HepG2 (cell line): ENCODE measurements at places on chromosomes 1 and 21. TPM values are rescaled to one million over a fixed set of nuclear protein-coding genes. Genes with fewer than 3 reads are reported as not detected.

LDLRAD1 gene
- polyA plus RNA-seq, result 13.5 and 14.0 TPM in 2 replicates

KANK4 gene
- polyA plus RNA-seq, result 10.9 and 16.1 TPM in 2 replicates

DNA sequence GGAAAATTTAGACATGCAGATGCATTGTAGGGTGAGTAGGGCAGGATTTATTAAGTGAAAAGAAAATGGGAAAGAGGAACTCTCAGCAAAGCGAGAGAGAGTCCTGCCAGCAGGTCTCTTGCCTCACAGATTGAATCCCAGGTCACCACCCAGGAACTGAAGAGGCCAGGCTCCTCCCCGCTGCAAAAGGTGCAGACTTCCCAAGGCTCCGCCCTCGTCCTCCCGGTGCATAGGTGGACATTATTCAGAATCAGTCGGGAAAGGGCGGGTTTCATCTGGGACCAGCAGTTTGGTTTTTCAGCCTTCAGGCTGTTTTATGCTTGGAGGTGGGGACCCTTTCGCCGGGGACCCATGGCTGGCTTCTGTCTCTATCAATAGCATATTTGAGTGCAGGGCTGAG, 41.6 kb upstream of the APP start:
- DNase-seq, result no peak

DNA sequence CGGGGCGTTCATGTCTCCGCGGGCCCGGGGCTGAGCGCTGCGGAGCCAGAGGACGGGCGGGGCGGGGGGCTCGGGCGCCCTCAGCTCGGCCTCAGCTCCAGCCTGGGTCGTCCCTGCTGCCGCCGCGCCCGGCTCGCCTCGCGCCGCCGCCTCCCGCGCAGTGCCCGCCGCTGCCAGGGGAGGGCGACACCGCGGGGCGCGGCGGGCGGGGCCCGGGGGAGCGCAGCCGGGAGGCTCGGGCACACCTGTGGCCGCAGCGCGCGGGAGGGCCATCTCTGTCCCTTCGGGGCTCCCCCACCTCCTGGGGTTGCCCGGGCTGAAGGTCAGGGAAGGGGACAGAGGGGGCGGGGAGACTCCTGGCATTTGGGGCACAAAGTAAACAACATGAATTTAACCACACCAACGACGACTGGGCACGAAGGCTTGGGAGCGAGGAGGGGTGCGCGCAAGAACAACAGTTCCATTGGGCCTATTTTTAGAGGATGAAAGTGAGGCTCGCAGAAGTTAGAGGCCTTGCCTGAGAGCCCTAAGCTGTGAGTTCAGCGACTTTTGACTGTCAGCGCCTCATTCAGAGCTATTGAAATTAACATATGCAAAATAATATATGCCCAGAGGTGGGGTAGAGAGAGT, at the start of gene FAM131C:
FAM131C (minus strand) TSS at position 162 of the 630 bp plus-strand sequence. CDS start 209 bp downstream, outside the sequence.
- no peak for DNase-seq

NPR1 gene
- polyA plus RNA-seq, result not detected in 2 replicates

GRCh38 chr1:7719468-7720094, 51.5 kb upstream of the VAMP3 start:
- DNase-seq, result no peak

GBP4 gene
- not detected in 2 replicates for polyA plus RNA-seq

NOS1AP gene
- 1.9 and 2.0 TPM in 2 replicates for polyA plus RNA-seq

HAO2 gene
- polyA plus RNA-seq, result 0.05 and 0.08 TPM in 2 replicates

ZBTB18 gene
- 4.3 and 4.4 TPM in 2 replicates for polyA plus RNA-seq

- DNase-seq, result no peak
Measured at GRCh38 chr1:179366093-179366800, 476 bp downstream of the AXDND1 start.

TEX38 gene
- 0.07 and 0.18 TPM in 2 replicates for polyA plus RNA-seq

- DNase-seq, result no peak
Measured at GRCh38 chr1:47972864-47973432, 24.2 kb downstream of the TRABD2B start.

DNA sequence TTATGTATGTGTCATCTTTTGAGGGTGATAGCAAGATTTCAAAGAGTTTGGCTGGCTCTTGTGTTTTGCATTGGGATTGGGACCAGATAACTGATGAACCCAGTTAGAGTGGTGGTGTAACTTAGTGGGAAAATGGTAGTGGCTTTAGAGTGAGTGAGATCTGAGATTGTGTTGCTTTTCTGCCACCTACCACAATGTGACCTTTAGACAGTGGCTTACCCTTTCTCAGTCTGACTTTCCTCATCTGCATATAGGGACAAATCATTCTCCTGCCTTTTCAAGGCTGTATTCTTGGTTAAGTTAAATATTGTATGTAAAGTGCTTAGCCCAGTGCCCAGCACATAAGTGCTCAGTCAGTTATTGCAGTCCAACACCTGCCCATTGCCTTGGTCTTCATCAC, 31.3 kb downstream of the CENPF start:
- DNase-seq, result no peak

DNA sequence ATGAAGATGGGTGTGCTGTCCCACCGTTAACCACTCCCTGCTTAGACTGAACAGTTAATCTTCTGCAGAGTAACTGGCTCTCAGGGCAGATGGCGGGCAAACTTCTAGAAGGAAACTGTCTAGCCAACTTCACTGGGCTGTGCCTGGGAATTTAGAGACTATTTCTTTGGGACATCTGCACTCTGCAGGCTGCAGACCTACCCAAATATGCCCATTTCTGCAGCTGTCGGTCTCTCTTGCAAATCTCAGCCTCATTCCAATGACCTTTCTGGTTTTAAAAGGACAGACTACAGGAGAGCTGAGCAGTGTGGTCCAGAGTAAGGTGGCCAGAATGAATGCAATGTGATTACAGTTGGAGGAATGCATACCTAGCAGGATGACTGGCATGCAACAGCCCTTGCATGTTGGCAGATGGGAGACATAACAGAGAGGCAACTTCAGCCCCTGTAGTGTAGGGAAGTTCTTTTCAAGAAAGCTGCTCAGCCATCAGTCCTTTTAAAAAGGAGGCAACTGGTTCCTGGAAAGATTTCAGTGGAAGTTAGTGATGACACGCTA, 26.3 kb upstream of the IL20 start:
- no peak for DNase-seq

THEM5 gene
- not detected in 2 replicates for polyA plus RNA-seq

HSPB7 gene
- 0.10 and 0.20 TPM in 2 replicates for polyA plus RNA-seq

GRCh38 chr1:214067397-214067796, 79.6 kb downstream of the PROX1 start:
- no peak for DNase-seq

IFI44 gene
- polyA plus RNA-seq, result not detected in 2 replicates

OLFML3 gene
- polyA plus RNA-seq, result 1.4 and 2.0 TPM in 2 replicates

DNA sequence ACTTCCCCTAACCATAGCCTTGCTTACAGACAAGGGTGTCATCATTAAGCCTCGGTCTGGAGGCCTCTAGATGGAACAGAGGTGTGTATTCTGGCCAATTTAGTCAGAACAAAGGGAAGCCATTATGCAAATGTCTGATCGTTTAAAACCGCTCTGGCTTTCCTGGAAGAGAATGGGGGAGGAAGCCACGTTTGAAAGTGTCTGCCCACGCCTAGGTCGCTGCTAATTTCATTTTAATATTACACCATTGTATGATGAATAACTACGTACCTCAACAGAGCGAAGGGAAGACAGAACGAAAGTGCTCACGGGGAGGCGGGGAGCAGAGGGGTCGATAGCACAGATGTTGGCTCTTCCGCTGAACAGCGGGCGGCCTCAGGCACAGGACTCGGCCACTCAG, 41.1 kb upstream of the CSF3R start:
- DNase-seq, result no peak

DEGS1 gene
- polyA plus RNA-seq, result 27.8 and 35.9 TPM in 2 replicates

GRCh38 chr1:167439301-167439988, 78.9 kb downstream of the CD247 start:
- DNase-seq, result peak; percentile 20

DNA sequence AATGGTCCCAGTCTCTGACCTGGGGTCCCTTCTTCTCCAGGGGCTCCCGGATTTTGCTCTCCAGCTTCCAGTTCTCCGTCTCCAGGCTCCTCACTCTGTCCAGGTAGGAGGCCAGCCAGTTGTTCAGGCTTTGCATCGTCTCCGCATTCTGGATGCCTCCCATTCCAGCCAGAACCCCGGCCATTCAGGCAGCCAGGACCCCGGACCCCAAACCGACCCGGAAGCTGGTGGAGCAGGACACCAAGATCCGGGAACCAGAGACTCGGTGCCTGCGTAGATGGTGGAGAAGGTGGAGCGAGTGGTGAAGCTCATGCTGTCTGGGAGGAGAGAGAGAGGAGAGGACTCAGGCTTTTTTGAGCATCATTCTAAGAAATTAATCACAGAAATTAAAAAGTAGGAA, 572.4 kb upstream of the NCAM2 start:
- DNase-seq, result no peak

DNA sequence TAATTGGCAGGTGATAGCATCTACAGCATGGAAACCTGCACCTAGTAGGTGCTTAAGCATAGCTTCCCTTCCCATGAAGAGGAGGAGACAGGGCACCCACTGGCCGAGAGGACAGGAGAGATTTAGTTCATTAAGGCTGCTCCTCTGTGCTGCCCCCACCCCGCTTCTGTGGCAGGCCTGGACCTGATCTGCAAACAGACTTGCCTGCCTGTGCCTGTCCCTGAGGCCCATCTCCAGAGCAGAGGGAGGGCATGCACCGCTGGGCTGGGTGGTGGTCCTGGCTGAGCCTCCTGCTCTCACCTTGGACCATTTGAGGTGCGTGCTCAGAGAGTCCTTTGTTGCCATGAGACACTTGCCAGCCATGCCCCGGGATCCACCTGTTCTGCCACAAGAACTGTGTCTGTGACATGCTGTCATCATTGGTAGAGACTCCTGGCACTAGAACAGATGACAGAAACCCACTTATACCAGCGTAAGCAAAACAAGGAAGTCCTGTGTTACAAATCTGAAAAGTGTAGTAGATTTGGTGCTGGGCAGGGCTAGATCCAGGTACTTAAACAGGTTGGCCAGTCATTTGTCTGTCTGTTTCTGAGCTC, 55.6 kb downstream of the PTPRF start:
- no peak for DNase-seq

DNA sequence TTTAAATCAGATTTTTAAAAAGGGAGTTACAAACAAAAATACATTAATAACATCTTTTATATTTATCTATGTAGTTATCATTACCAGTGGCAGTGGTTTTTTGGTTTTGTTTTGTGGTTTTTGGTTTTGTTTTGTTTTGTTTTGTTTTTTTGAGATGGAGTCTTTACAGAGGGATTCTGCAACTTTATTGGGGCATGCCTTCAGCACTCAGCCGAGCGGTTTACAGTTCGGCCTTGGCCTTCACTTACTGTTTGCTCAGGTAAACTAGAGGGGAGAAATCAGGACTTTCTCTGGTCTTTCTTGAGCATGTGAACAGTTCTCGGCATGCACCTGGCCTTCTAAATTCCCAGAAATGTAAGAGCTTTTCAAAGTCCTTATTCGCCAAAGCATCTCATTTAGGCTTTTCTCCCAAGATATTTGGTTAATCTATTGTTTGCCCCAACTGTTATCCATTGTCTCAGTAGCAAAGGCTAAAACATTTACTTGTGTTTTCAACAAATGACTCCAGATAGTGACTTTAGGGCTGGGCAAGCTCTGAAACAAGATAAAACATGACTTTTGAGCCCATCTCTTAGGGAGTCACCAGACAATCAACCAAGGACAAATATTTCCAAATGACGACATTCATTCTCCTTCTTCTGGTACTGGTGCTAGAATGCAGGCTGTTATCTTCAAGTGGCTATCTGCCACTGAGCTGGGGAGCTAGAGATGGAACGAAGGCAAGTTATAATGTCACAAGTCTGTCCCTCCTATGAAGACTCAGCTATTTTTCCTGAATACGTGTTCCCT, 48.4 kb upstream of the ADORA3 start:
- no peak for DNase-seq

- peak; percentile 13 for DNase-seq
Measured at GRCh38 chr1:244836135-244836521, 670 bp downstream of the COX20 start.

- no peak for DNase-seq
Measured at GRCh38 chr1:215198021-215198420, 115.5 kb downstream of the KCNK2 start.
